ENCODE measurements at places on chromosomes 12 and 14.

GRCh38 chr12:16604596-16605252 lies 1.2 kb downstream of the LMO3 start:
- no peak for DNase-seq

GRCh38 chr12:95624589-95624988 lies 73.3 kb upstream of the USP44 start:
- DNase-seq, result no peak

DNA sequence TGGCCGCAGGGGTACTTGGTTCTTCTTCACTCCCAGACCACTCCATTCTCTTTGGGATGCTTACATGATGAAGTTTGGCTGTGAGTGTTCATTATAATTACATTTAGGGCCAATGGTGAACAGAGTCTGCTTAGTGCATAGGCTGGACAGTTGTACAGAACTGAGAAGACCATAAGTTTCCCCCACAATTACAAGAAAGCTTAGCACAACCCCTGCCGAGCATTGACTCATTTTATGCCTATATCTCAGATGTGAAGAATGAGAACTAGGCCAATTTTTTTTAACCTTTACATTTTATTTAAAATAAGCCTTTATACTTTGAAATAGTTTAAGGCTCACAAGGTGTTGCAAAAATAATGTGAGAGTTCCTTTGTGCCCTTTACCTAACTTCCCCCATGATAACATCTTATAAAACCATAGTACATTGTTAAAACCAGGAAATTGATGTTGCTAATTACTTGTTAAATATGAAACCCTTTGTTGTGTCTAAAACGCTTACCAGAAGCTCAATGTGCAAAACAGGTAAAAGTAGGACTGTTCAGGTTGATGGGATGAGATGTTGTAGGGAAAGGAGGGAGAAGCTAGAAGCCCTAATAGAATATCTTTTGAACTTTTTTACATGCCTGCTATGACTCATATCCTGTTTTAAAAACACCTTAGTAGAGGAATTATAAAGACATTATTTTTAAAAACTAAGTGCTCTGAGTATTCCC lies 47.2 kb downstream of the ALDH1L2 start:
- no peak for DNase-seq

GRCh38 chr12:80277732-80278131 lies 166.3 kb upstream of the PTPRQ start:
- no peak for DNase-seq

- DNase-seq, result no peak
Measured at GRCh38 chr12:119327471-119327870, 7.1 kb upstream of the CCDC60 start.

GRCh38 chr12:47819896-47820630 lies at the start of gene HDAC7:
Gene HDAC7 (minus strand): TSS chr12:47819903. CDS start chr12:47819785, 118 bp downstream.
- peak; percentile 72 for DNase-seq

DNA sequence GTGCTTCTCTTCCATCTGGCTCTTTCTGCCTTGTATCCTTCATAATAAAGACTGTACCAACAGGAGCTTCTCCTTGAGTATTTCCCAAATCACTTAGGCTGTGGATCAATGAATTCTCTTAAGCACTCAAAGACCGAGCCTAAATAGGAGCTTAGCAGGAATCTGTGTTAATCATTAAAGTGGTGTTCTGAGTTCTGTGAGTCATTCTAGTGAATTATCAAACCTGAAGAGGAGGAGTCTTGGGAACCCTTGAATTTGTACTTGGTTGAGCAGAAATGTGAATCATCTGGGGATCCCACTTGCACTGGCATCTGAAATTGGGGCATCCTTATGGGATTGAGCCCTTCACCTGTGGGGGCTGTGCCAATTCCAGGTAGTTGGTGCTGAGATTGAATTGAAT lies 946.2 kb downstream of the BCL11B start:
- DNase-seq, result no peak

DNA sequence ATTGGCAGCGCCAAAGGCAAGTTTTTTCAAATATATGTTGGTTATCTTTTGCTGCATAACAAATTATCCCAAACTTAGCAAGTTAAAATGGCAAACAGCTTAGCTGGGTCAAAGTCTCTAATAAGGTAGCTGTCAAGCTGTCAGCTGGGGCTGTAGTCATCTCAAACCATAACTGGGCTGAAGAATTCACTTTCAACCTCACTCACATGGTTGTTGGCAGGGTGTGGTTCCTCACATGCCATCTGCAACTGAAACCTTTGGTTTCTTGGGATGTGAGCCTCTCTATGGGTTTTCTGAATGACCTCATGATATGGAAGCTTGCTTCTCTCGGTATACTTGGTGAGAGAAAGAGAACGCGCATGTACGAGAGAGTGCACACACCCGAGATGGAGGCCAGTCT lies 125.4 kb downstream of the LRIG3 start:
- no peak for DNase-seq

DNA sequence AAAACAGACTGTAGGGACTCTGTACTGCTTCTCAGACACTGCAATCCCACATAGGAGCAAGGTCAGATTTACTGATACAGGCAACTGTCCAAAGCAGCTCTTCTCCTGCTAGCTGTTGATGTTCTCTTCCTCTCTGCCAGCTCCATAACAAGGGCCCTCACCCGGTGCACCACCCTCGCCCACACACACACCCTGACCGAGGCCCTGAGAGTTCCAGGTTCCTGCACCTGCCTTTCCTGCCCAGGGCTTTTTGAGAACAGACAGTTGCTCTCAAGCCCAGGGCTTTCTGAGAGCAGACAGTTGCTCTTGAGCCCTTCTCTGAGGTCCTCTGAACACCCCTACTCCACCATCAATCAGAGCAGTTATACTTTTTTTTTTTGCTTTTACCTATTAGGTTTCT lies 233.8 kb upstream of the GARIN6 start:
- DNase-seq, result no peak

- DNase-seq, result no peak
Measured at GRCh38 chr12:21725731-21726130, 48.8 kb downstream of the KCNJ8 start.

DNA sequence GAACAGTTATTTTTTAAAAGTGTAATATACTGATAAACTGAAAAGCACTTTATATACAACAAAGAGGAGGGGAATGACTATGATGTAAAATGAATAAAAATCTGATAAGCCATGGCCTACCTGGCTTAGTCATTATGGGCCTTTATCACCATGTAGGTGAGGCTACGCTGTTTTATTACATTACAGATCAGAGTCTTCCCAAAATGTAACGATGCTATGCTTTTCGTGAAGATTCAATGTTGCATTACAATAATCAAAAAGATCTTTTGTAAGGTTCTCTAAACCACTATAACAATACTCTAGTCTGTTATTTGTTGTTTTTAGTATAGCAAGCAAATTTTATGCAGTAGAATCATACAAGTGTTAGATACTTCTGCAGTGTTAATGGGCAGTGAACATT lies 34.2 kb downstream of the ARID4A start:
- DNase-seq, result no peak

GRCh38 chr12:9869307-9870161 lies at the start of gene CLEC2B:
Gene CLEC2B (minus strand): TSS chr12:9869354.
- DNase-seq, result no peak

DNA sequence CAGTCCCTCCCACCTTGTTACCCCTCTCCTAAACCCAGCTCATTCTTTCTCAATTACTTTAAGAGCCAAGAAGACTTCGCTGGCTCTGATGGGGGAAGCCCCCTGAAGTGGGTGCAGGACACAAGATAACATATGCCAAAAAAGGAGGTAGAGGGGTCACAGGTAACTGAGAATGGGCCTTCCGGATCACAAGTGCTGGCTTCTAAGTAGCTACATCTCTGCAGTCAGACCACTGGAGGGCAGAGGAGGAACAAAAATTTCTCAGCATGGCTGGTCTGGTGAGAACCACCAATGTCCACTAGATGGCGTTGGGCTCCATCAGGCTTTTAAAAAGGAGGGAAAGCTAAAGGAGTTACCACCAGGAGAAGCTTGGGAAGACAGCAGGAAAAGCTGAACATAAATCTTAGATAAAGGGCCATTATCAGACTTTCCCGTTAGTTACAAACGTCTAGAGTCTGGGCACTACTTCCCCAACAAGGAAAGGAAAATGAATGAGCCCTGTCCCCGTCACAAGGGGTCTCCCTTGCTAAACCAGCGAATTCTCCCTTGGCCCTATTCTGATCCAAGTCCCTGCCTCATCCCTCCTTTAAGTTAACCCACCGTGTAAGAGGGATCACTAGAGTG lies 11.6 kb upstream of the CDH24 start:
- no peak for DNase-seq

- no peak for DNase-seq
Measured at GRCh38 chr12:78331181-78331580, 500.5 kb downstream of the NAV3 start.

DNA sequence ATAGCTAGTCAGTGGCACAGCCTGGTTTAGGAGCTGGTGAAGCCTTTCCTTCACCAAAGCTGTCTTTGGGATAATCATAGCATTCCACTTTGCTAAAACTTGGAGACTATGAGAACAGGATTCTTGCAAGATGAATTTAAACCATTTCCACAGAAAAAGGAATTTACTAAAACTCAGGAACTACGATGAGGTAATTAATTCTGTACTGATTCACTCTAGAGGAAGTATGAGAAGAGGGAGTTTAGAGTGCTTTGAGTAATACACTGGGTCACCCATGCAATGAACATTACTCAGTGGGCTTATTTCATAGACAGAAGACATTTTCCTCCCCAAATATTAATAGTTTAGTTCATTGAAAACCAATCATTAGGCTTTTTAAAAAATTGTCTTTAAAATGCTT lies 73.0 kb downstream of the RMST start:
- DNase-seq, result no peak

GRCh38 chr12:6765634-6766581 lies at the start of gene PTMS:
Gene PTMS (plus strand): TSS chr12:6766363. CDS start chr12:6766706, 343 bp downstream.
- no peak for DNase-seq

- DNase-seq, result no peak
Measured at GRCh38 chr12:131591714-131592709, 118.9 kb upstream of the SFSWAP start.

DNA sequence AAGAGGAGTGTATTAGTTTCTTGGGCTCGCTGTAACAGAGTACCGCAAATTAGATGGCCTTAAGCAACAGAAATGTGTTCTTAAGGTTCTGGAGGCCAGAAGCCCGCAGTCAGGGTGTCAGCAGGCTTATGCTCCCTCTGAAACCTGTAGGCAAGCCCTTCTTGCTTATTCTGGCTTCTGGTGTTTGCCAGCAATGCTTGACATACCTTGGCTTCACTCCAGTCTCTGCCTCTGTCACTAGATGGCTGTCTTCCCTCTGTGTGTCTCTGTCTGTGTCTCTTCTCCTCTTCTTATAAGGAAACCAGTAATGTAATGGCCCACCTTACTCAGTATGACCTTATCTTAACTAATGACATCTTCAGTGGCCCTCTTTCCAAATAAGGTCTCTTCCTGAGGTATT lies 85.1 kb downstream of the DERA start:
- DNase-seq, result no peak

DNA sequence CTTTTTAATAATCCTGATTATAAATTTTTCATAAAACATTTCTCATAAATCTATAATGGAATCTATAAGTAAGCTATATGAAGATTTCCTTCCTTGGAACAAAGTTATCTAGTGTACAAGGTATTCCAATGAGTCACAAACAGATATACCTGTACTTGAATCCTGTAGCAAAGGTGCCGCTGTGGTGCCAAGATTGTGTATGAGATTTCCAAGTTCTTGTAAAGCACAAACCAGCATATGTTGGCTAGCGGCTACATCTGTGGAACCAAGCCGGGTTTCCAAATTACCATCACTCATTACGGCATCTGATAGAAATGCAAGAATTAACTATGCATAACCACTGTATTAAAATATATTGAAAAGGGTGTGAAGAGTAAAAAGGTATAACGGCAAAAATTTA lies 34.1 kb downstream of the HEATR5A start:
- DNase-seq, result no peak

GRCh38 chr12:104276273-104277131 lies 27.0 kb upstream of the EID3 start:
- no peak for DNase-seq

- DNase-seq, result no peak
Measured at GRCh38 chr14:67882986-67883555, 63.5 kb downstream of the RAD51B start.

DNA sequence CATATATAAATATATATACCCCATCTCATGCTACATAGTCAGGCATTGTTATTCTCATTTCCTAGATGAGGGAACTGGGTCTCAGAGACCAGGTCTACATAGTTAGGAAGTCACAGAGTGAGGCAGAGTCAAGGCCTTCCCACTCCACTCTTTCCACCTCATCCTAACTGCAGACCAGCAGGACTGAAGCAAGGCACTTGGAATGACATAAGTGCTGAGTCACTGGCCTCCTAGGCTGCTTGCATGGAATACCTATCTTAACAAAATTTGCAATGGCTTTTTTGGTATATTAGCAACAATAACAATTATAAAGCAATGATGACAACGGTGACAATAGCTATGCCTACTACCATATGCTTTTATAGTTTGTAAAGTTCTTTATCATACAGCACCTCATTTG lies 5.4 kb upstream of the ANO4 start:
- no peak for DNase-seq

DNA sequence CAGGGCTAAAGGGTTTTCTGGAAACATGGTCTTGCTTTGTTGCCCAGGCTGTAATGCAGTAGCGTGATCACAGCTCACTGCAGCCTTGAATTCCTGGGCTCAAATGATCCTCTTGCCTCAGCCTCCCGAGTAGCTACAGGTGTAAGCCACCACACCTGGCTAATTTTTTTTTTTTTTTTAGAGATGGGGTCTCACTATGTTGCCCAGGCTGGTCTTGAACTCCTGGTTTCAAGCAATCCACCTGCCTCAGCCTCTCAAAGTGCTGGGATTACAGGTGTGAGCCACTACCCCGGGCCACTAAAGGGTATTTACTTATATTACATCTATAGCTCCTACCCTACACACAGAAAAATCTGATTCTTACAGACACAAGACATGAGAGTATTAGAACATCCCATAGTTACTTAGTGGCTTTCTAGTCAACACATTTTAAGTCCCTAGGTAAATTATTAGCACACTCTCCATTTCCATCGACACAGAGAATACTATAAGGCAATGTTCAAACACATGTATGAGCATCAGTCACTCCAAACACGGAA lies 6.2 kb upstream of the DCAF11 start:
- no peak for DNase-seq

GRCh38 chr14:101601606-101602465 lies 40.5 kb downstream of the DIO3 start:
- DNase-seq, result no peak

DNA sequence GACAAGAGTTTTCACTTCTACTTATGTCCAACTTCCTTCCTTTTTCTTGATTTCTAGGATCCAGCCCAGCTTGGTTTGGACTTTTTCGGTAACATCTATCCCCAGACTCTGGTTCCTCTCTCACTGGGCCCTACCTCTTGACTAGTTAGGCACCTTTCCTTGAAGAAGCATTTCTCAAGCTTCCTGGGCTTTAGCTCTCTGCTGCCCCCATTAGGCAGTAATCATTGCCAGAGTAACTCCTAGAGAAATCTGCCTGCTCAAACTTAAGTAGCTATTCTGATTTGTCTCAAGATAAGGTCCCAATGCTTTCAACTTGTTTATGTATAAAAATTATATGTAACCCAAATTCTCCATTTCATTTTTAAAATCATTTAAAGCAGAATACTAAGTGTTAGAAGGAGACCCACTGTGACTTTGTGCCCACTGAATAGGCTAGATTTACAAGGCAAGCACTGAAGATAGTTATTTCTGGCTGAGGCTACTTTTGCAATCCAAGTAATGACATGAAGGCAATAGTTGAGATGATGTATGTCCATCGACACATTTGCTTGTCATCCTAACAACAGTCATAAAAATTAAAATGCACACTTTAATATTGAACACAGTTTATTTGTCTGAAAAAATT lies 275.0 kb upstream of the G2E3 start:
- no peak for DNase-seq

GRCh38 chr12:52331833-52332232 lies 10.6 kb upstream of the KRT83 start:
- no peak for DNase-seq
